ENCODE measurements at places on chromosomes 3 and 15.

DNA sequence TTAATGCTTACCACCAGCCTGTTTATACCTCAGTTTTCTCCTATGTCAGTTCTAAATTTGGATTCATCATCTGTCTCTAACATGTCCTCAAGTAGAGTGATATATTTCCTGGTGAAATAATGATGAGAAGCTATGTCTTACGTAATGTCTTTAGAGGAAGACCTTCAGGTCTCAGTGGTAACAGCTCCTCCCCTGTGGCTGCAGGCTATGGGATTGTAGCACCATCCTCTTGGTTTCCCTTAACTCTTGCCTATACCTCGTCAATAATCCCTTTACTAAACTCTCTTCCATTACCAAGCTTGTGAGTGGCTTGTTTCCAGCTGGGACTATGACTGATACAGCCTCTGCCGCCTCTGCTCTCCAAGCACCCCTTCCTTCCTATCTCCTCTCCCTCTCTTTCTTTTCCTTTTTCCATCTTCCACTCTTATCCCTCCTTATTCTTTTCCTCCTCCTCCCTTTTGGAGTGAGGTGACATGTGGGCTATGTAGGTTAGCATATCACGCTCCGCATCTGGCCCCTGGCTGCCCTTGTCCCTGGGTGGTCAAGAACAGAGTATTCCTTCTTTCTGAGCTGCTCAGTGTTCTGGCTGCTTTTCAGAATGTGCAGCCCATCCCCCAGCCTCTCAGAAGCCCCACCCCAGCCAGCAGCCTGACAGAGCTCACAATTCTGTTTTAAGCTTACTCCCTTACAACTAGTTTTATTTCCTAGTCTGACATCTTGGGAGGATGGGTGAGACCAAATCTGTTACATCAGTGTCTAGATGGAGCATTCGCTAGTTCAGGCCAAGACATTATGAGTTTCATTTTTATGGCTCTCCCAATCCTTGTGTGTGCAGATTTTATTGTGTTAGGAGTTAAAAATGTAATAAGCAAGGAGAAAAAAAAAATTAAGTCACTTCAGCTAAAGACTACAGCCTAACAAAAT is 75.0 kb upstream of the RNU6-1 start:
- no peak for DNase-seq

- no peak for DNase-seq
Observed at GRCh38 chr3:196694202-196694638, 17.8 kb downstream of the CEP19 start.

DNA sequence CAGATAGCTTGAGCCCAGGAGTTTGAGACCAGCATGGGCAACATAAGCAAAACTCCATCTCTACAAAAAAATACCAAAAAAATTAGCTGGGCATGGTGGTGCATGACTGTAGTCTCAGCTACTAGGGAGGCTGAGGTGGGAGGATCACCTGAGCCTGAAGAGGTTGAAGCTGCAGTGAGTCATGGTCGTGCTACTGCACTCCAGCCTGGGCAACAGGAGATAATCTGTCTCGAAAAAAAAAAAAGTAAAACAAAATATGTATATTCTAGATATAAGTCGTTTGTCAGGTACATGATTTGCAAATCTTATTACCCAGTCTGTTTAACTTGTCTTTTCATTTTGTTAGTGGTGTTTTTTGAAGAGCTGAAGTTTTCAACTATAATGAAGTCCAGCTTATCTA is 40.2 kb downstream of the ZNF860 start:
- no peak for DNase-seq

GRCh38 chr15:65206750-65207149 is 4.5 kb downstream of the CILP start:
- no peak for DNase-seq

DNA sequence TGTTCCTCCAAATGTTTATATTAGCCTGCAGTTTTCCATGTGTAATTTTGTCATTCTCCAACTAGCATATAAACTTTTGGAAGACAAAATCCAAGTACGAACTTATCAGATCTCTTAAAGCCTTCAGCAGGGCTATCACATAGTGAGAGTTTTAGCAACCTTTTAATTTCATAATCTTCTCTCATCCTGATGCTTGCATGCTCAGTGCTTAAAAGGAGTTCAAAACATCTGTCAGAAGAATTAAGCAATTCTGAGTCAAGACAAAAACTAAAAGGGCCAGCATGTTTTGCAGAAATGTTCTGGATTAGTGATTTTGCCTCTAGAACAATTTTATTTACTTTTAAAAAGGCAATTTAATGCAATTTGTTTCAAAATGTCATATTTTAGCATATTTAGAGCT is 73.4 kb upstream of the SLC2A2 start:
- no peak for DNase-seq

DNA sequence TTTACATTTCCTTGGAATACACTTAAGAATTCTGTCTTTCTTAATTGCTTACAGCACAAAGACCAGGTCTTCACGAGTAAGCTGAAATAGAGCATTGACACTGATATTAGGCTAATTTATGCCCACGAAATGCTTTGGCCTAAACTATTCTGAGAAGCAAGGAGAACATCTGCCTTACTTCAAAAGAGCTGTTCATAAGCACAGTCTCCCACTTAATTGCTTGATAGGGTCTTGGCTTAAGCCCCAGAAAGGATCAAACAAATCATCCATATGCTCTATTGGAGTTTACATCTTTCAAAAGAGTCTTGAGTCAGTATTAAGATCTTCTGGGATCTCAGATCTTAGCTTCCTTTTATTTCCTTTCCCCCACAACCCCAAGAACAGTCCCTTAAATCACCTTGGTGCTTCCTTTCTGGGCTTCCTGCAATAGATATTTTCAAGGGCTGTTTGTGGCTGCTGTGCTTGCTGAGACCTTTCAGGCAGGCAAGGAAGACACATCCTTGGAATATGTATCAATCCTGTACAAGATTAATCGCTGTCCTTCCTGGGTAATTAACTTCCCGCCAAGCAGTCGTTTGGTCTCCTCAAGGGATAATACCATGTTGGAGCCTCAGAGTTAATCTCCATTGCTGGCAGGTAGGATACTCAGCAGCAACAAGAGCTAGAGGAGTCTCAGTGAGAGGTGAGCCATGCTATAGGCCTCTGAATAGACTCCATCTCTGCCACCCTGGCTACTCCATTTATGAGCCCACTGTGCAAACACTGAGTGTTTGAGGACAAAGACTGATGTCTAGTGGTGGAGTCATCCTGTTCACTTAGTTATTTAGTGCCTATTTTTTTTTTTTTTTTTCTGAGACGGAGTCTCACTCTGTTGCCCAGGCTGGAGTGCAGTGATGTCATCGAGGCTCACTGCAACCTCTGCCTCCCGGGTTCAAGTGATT is 37.1 kb downstream of the TMEM158 start:
- no peak for DNase-seq

DNA sequence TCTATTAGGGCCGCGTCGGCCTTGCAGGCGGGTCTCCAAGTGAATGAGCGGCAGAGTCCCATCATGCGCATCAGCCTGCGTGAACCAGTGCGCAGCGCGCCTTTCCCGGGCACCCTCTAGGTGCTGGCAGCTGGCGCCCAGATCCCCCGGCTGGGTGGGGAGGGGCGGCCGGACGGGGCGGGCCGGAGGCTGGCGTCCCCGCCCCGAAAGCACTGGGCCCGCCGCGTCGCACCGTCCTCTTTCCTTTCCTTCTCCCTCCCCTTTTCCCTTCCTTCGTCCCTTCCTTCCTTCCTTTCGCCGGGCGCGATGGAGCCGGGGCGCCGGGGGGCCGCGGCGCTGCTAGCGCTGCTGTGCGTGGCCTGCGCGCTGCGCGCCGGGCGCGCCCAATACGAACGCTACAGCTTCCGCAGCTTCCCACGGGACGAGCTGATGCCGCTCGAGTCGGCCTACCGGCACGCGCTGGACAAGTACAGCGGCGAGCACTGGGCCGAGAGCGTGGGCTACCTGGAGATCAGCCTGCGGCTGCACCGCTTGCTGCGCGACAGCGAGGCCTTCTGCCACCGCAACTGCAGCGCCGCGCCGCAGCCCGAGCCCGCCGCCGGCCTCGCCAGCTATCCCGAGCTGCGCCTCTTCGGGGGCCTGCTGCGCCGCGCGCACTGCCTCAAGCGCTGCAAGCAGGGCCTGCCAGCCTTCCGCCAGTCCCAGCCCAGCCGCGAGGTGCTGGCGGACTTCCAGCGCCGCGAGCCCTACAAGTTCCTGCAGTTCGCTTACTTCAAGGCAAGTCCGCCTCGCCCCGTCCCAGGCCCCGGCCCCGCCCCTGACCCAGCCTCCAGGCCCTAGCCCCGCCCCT is at the start of gene CRTAP:
Gene CRTAP (plus strand): TSS at position 243 of the 850 bp plus-strand sequence. CDS start 64 bp downstream, at position 307.
- peak; percentile 73 for DNase-seq

DNA sequence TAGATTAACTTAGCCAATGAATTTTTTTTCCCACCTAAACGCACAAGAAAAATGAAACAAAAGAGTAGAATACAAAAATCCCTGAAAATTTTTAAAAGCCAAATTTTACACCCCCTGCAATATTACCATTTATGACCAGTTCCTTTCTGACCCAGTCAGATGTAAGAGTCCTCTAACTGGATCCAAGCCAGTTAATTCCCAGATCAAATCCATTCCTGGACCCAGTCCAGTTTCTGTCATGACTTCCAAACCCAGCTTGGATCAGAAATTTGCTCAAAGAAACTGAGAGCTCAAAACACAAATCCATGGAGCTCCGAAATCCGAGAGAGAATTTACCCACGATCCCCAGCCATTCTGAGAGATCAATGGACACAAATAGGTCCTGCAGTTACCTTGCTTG is 17.0 kb upstream of the ALDH1L1 start:
- no peak for DNase-seq
